ENCODE measurements at places on chromosomes 2 and 18.

GRCh38 chr2:35714883-35715282 is 640.7 kb upstream of the CRIM1 start:
- DNase-seq, result no peak

DNA sequence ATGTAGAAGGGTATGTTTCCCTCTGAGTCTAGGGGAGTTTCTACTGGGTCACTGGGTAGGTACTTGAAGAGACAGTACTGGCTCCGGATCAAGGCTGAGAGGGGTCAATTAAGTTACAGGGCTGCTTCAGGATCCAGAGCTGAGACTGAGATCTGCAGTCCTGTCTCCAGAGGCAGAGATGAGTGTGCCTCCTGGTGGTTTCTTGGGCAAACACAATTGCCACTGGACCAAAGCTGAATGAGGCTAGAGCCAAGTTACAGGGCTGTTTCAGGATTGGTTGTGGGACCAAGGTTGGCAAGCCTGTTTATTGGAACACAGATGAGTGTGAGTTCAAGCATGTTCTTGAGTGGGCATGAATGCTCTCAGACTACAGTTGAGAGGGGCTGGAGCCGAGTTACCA is 157.9 kb downstream of the ADCYAP1 start:
- DNase-seq, result no peak

DNA sequence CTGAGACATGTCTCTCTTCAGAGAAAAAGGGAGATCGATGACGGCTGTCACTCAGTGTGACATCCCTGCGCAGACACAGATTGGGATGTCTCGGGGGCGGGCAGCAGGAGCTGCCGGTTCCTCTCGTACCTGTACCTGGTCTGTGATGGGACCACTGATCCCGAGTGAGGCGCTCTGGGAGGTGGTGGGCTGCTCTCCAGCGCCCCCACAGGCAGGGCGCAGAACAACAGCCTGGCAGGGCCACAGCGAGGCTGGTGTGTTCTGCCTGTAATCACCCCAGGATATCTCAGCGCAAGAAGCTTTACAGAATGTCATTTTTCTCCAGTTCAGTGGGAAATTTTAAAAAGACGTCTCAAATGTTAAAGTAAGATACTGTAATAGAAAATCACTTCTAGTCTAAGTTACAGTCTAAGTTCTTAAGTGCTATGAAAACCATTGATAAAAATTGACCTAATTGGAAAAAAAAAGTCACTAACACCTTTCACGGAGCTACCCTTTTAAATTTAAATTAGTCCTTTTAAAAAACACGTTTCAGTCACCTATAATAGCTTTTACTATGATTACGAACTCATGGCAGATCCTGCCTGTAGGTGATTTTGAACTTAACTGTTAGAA is 189.8 kb downstream of the SNTG2 start:
- peak; percentile 28 for DNase-seq

GRCh38 chr2:234137400-234138014 is 87.0 kb downstream of the SPP2 start:
- no peak for DNase-seq

DNA sequence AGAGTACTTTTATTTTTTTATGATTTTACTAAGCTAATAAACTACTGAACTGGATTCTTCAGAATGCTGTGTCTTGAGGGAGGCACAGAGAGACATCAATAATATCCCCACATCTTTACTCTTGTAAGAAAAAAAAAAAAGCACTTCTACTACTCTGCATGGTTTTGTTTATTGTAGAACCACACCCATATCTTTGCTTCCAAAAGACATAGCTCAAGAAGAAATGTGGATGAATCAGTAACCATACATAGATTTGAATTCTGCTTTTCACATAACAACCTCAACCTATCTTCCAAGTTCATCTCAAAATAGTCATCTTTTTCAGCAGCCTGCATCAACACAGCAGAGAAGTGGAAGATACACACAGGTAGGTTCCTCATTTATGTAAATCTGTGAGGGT is 12.2 kb upstream of the COL5A2 start:
- no peak for DNase-seq

- no peak for DNase-seq
Measured at GRCh38 chr2:1011006-1011405, 60.4 kb downstream of the SNTG2 start.

GRCh38 chr2:129702416-129703176 is 276.9 kb upstream of the RAB6C start:
- no peak for DNase-seq

DNA sequence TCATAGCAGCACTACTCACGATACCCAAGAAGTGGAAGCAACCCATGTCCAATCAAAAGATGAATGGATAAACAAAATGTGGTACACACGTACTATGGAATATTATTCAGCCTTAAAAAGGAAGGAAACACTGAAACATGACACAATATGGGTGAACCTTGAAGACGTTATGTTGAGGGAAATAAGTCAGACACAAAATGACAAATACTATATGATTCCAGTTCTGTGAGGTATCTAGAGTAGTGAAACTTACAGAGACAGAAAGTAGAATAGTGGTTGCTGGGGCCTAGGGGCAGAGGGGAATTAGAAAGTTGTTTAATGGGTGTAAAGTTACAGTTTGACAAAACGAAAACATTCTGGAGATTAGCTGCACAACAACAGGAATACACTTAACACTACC is 24.7 kb downstream of the TLK1 start:
- no peak for DNase-seq

- no peak for DNase-seq
Measured at GRCh38 chr18:43692099-43692690, 414.9 kb upstream of the SYT4 start.

DNA sequence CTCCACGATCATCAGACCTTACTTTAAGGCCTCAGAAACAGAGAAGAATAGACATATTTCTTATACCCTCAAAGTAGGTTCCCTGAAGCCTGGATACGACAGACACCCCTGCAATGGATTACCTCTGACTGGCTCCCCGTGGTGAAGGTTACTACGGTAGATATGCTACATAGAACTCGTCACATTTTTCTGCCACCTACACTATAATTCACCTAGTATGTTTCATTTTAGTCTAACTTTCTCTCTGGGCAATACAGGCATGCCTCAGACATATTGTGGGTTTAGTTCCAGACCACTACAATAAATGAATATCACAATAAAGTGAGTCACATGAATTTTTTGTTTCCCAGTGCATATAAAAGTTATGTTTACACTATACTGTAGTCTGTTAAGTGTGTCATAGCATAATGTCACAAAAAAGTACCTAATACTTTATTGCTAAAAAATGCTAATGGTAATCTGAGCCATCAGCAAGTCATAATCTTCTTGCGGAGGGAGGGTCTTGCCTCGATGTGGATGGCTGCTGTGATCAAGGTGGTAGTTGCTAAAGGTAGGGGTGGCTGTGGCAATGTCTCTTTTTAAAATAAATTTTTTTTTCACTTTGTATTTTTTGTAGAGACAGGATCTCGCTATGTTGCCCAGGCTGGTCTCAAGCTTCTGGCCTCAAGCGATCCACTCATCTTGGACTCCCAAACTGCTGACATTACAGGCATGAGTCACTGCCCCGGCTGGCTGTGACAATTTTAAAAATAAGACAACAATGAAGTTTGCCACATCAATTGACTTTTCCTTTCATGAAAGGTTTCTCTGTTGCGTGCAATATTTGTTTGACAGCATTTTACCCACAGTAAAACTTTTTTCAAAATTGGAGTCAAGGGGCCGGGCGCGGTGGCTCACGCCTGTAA is 64.6 kb downstream of the TGIF1 start:
- DNase-seq, result no peak

- DNase-seq, result no peak
Measured at GRCh38 chr18:46332286-46332801, 228.2 kb downstream of the HAUS1 start.

DNA sequence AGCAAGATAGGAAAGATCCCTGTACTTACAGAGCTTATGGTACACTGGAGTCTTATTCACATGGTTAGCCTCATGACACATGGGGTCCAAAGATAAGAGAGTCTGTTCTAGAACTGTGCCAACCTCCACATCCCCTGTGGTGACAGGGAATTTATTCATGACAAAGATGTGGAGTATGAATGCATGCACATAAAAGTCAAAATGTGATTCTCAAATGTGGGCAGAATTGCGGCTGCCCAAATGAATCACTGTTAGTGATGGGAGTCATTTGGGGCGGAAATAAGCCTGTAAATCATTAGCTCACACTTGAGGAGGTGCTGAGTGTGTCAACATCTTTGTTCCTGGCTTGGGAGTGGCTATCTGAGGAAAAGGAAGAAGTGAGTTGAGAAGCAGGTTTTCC is 560.6 kb downstream of the SLC4A3 start:
- DNase-seq, result no peak

DNA sequence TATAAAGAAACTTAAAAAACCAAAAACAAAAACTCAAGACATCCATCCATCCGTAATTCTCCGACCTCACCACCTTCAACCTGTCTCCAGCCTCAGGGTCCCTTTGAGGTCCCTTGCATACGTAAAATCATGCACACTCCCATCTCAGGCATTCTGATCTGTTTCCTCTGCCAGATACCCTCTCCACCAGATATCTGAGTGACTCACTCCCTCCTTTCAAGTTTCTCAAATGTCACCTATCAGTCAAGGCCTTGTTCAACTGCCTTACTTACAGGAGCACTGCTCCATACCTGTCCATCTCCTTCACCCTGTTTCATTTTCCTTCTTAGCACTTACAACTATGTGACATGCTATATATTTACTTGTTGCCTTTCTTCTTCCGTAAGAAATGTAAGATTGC is 369.3 kb downstream of the NBAS start:
- no peak for DNase-seq

GRCh38 chr2:174599310-174599921 is 1.8 kb upstream of the WIPF1 start:
- no peak for DNase-seq

DNA sequence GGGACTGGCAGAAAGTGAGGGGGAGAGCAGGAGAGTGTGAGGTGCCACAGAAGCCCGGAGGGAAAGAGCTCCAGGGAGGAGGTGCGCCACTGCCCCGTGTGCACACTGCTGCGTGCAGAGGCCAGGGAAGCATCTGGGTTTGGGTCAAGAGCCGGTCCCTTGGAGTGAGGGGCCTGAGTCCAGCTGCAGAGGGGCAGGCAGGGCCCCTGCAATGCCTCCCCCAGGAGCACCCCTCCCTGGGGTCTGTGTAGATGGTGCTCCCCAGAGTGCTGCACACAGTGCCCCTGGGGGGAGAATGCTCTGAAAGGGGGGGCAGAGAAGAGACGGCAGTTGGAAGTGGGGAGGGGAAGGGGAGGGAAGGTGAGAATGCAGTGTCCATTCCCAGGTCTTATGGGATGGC is 3.7 kb upstream of the LIMS2 start:
- no peak for DNase-seq

GRCh38 chr2:84966731-84967130 is 4.2 kb upstream of the KCMF1 start:
- no peak for DNase-seq

DNA sequence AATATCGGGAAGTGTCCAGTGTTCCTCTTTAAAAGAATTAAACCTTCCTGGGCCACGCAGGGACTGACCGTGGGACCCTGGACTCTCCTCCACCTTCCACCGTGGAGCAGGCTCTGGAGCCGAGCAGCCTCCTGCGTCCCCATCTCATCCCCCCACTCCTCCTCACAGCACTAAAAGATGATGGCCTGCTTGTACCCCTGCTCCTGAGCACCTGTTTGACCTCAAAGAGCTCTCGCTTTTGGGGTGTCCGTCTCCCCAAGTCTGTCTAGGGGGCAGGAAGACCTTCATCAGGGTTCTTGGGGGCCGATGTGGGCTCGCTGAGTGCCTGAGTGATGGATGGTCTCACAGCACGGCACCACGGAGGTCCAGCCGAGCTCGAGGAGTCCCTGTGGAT is 1.2 kb upstream of the SDC1 start:
- no peak for DNase-seq

DNA sequence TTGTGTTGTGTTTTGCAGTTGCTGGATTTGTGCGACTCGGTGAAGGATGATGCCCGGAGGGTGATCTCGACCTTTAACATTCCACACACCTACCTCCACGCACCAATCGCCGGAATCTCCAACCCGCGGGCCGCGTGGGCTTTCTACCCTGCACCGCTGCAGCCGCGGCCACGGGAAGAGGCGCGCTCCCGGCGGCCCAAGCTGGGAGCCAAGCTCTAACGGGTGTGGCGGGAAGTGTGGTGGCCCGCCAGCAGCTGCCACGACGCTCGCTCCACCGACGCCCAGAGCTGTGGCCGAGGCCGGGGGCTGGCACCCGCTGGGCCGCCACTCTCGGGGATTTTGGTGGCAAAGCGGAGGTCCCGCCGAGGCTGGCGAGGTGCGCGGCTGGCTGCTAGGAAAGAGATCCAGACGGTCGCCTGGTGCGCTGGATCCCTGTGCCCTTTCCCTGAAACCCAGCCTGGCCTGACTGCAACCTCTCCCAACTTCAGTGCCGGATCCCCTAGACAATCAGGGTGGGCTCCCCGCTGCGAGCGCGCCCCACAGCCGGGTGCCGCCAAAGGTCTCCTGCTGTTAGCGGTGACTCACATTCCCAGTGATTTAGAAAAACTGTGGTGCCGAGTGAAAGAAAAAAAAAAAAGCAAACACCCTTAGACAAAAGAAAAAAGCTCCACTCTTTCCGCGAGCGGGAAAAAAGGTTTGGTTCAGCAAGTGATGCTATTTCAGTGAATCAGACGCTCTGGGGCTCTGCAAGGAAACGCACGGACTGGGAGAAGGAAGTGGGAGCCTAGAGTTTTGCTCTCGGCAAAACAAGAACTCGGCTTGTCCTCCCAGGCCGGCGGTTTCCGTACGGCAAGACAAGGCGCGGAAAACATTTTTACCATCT is 2.9 kb upstream of the BCL2L11 start:
- no peak for DNase-seq

DNA sequence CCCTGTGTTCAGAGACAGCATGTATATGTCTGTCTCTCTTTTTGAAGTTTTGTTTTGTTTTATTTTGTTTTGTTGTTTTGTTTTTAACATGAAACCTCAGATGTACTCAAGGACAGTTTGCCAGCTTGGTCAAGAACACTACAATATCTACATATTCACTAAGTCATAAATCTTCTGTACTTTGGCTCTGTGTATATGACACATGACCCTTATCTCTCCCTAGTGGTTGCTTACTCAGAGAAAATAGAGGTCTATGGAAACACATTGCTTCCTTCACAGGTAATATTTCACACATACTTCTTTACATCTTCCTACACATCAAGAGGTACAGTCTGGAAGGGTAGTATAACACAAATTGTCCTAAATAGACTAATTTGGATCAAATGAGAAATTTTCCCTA is 312.6 kb upstream of the VRK2 start:
- no peak for DNase-seq

DNA sequence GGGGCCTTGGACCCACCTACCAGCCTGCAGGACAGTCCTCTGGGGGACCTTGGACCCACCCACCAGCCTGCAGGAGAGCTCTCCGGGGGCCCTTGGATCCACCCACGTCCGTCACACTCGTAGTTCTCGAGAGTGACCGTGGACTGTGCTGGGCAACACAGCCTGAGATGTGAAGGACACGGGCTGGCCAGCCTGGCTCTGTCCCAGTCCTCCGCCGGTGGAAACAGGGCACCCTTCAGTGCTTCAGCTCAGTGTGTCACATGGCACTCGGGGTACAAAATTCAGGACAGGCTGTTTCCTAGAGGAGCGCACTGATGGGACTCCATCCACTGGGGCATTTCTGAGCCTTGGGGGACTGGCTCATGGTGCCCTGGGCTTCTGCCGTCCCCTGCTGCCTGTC is 212.0 kb downstream of the TWIST2 start:
- no peak for DNase-seq

- no peak for DNase-seq
Measured at GRCh38 chr18:58389745-58390144, 239.1 kb downstream of the ALPK2 start.
